ENCODE measurements at places on chromosomes 2 and 18. TPM values are rescaled to one million over a fixed set of nuclear protein-coding genes. Genes with fewer than 3 reads are reported as not detected.

DNA sequence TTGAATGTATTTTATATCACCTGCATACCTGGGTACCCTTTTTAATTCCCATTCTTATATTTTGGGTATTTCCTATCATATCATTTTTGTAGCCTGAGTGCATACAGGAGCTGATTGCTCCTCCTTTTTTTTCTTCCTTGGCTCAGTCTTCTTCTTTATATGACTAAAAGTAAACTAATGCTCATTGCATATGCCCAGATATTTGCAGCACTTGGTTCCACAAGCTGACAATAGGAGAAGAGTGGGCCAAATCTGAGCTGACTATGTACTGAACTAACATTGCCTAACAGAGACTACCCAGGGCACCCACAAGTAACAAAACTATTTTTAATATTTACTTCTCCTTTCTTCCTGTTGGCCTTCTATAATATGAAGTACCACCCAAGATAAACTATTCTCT is 131.7 kb upstream of the SPOPL start:
- no peak for DNase-seq

- no peak for DNase-seq
Observed at GRCh38 chr2:183105402-183106134, 18.7 kb upstream of the NUP35 start.

GRCh38 chr2:81206216-81206615 is 901.7 kb upstream of the LRRTM1 start:
- DNase-seq: no peak

DNA sequence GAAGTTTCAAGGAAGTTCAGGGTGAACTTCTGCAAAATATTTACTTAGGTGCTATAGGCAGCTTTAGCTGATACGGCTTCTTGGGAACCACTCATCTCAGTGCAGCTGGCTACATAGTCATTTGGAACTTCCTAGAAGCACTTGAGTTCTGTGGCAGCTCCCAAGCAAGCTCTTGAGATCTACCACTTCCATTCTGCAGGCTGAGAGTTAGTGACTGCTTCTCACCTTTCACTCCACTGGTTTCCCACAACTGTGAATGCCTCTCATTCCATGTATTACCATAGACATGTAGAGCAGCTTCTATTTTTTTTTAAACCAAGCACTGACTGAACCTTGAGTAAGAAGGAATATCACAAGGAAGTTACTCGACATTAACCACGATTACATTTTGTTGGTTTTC is 994.1 kb upstream of the ACVR2A start:
- DNase-seq: no peak

GRCh38 chr2:108266218-108266617 is 22.5 kb upstream of the SULT1C2 start:
- DNase-seq: no peak

- DNase-seq: no peak
Observed at GRCh38 chr2:3639015-3639630, 18.9 kb upstream of the ALLC start.

DNA sequence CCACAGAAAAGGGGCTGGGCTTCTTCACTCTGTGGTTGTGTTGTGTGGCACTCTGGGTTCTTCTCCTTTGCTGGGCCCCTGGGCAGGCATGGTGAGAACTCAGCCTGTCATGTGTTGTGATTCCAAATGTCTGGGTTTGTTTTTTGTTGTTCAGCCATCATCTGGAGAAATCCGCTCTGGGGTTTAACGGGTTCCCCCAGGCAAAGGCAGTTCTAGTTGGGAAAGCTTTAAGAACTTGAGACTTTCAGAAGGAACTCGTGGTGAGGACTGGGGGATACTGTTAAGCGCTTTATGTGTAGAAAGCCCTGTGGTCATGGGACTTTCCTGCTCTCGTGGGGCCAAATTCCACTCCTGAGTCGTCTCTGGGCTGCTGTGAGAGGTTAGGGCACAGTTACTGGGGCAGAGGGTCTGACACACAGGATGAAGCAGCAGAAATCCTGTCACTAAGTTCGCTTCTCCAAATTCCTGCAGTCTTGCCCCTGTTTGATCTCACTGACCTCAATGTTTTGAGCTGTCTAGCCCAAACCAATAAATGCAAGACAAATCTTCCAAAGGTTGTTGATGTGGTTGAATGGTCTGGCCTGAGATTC is 87.7 kb downstream of the RAPGEF4 start:
- DNase-seq: peak; percentile 14

- no peak for DNase-seq
Observed at GRCh38 chr2:202577250-202578183, 57.3 kb upstream of the FAM117B start.

The SGPP2 gene
- total RNA-seq: not detected

The RAD51AP2 gene
- total RNA-seq: not detected

The USP34 gene
- 81.6 TPM for total RNA-seq

The PRSS56 gene
- total RNA-seq: not detected

The GCG gene
- total RNA-seq: not detected

The AMMECR1L gene
- 28.8 TPM for total RNA-seq
